ENCODE measurements at places on chromosomes 5 and 9.

DNA sequence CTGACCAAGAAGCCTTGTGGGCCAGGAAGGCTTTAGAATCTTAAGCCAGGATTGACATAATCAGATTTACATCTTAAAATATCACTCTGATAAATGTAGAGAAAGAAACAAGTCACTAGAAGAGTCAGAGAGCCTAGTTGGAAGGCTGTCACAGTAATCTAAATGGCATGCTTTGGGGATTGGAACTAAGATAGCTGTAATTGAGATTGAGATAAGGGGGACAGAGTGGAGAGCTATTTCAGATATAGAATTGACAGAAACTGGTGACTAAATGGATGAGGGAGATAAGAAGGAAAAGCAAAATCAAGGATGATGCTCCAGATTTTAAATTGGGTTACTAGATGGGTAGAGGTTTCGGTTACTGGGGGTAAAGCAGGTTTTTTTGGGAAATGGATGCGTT, 100.5 kb downstream of the XRCC4 start:
- DNase-seq = no peak

- DNase-seq = peak; percentile 81
Observed at GRCh38 chr5:173880306-173880985, 7.7 kb upstream of the CPEB4 start.

DNA sequence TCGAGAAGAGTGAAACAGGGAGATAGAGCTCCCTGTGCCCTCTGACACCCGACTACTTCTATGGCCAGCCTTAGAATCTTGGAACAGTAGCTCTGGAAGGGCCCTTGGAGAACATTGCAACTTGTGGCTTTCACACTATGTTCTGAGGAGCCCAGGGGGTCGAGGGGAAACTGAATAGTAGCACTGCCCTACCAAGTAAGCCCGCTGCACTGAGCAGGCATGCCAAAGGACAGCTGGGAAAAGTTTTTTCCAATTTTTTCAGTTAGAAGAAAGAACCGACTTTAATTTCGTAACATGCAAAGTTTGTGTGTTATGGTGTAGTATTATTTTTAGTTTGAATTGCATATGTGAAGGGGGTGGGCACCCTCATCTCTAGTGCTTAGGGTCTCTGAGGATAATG, 10.9 kb downstream of the SMIM3 start:
- DNase-seq = no peak

DNA sequence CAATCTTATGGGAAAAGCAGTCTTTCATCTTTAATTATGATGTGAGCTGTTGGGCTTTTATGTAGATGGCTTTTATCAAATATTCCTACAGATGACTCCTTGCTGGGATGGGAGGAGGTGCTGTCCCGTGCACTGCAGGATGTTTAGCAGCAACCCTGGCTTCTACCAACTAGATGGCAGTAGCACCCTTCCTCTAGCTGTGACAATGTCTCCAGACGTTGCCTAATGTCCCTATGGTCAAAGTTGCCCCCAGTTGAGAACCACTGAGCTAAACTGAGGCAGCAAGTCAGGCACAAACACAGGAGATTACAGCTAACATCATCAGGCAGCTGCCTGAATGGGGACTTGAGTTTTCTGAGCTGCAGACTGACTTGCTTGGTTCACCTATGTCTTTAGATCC, 401.9 kb upstream of the PDE4D start:
- no peak for DNase-seq

GRCh38 chr5:130333089-130333488, 428.8 kb downstream of the CHSY3 start:
- peak; percentile 16 for DNase-seq

DNA sequence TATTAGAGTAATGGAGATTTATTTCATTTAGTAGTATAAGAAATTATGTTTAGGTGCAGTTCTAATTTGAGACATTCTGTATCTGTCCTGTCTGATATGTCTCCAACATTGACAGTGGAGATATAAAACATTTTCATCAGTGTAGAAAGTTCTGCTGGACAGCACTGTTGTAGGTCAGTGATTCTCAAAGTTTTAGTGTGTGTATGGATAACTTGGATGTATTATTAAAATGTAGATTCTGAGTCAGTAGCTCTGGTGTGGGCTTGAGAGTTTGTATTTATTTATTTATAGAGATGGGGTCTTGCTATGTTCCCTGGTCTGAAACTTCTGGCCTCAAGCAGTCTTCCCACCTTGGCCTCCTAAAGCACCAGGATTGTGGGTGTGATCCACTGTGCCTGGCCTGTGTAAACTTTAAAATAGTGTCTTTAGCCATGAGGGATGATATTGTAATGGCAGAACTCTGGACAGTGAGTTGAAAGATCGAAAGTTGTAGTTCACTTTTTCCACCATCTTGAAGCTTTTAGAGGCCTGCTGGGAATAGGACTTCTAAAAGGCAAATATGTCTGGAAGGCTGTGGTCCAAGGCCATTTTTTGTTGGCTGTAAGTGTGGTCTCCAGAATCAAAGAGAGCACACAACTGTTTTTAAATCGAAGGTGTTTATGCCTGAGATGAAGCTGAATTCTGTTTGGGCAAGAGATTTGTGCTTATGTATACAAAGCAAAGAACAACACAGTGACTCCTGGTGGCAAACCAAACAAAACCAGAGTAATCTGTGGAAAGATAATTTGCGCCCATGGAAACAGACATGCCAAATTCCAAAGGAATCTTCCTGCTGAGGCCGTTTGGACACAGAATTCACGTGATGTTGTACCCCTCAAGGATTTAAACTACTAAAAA, 12.4 kb downstream of the UBAP1 start:
- DNase-seq = no peak

- no peak for DNase-seq
Observed at GRCh38 chr9:11874414-11874813, 818.8 kb upstream of the TYRP1 start.

DNA sequence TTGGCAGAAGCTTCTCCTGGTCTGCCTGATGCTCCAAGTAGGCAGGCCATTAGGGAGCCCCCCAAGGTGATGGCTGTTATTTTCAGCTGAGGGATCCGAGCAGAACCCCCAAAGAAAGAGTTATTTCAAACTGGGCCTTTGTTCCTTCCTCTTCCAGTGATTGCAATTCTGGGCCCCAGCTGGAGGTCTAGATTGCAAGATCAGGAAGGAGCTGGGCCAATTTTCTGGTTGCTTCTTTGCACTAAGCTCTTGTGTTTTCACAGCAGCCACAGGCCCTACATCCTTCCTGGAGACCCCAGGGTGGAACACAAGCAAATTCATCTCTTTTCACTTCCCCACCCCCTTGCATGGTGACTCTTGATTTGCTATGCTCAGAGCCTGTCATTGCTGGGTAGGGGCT, 215.0 kb downstream of the SEMA6A start:
- no peak for DNase-seq

- DNase-seq = no peak
Observed at GRCh38 chr5:67273689-67274356, 77.2 kb upstream of the CD180 start.

- no peak for DNase-seq
Observed at GRCh38 chr9:99595796-99596195, 225.9 kb upstream of the NR4A3 start.

DNA sequence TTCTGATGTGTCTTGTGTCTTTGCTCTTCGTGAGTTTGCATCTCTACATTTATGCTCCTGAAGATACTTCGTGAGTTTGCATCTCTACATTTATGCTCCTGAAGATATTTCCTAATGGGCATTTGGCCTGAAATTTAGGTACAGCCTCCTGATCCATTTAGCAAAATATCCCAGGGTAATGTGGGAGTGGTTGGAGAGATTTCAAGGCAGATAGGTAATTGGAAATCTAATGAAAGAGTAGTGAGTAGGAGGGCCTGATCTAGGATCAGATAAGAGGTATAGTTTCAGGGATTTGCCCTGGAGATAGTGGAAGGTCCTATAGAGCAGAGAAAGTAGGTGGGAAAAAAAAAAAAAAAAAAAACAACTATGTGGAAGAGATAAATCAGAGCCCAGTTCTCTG, 14.6 kb upstream of the SNX2 start:
- DNase-seq = no peak

DNA sequence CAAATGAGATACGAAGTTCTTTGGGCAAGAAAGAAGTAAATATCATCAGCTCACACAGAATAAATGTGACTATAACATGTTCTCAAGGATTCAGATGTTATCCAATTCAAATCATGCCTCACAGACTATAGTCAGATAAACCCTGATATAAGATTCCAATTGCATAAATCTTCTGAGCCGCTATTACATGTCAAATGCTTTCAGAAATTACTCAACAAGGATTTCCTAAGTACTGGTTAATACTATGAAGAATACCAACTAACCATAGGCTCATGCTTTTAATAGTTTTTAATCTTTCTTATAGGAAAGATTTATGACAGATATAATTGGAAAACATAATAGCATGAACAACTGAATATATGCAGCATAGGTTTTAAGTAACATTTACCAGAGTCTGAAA, 73.6 kb downstream of the BAAT start:
- no peak for DNase-seq

DNA sequence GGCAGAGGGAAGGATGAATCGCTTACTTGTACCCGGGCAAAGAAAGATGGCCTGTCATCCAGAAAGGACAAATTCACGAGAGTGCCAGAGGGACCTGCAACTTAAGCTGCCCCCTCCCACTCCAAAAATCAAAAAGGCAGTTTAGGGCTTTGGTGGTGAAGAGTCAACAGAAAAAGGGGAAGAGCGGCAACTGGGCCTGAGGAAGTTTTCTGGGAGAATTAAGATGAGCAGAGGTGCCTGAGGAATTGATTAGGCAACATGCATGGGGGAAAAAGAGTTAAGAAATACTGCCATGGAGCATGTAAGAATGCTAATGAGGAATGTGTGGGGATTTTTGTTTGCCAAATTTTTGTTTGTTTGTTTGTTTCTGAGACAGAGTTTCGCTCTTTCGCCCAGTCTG, 1.8 kb upstream of the ACTL7B start:
- DNase-seq = no peak

DNA sequence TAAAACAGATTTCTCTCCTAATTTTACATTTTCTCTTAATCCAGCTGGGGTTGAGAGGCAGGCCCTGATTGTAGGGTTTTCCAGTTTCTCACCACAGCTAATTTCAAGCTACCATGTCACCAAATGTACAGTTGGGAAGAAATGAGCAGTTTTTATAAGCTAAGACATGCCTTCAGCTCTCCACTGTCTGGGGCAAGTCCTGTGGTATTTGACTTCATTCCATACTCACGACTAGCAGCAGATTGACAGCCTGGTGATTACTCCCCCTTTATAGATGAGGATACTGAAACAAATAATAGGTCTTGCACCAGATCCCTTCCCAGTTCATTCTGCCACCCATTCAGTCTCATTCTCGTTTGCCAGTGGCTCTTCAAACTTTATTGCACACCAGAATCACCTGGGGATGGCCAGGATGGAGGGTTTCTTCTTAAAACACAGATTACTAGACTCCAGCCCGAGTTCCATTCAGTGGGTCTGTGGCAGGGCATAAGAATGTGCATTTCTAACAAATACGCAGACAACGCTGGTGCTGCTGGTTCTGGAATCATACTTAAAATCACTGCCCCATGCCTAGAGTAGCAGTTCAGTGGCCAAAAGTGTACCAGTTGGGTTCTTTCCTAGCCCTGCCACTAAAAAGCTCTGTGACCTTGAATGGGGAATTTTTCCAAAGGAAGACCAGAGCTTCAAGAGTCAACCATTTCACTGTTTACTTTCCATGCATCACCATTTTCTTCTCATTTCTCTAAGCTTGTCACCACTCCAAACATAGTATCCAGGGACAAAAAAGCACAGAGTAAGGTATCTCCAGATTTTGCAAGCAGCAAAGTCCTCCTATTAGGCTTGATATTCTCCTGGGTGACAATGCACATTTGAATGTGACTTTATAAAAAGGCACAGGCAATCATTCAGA, 64.3 kb downstream of the CSNK1A1 start:
- no peak for DNase-seq

- DNase-seq = no peak
Observed at GRCh38 chr5:179357031-179357430, 11.8 kb upstream of the ADAMTS2 start.

- DNase-seq = no peak
Observed at GRCh38 chr5:111689357-111689935, 67.5 kb downstream of the NREP start.

DNA sequence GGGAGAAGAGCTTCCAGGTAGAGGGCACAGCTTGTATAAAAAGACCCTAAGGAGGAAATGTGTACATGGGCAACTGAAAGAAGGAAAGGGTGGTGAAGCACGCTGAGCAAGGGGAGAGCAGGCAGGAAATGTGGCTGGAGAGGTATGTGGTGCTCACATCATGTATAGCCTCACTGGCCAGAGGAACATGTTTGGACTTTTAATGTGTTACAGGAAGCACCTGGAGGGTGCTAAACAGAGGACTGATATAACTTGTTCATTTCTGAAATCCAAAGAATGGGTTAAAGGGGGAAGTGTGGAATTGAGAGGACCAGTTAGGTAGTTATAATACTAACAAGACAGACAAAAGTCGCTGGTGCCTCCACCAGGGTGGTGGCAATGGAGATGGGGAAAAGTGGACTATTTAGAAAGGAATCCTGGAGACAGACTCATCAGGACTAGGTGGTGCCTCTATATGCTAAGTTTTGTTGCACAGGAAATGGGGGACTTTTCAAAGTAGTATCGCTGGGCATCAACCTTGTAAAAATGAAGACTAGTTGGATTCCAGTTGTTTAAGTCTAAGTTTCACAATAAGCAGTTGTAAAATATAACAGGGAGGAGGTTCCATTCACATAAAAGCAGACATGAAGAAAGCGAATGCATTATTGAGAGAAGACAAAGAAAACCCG, 63.1 kb upstream of the CD180 start:
- no peak for DNase-seq

- DNase-seq = no peak
Observed at GRCh38 chr9:137046088-137046787, at the start of gene NPDC1. Gene NPDC1, minus strand, starts transcription at chr9:137046177. Its CDS starts 188 bp downstream, at chr9:137045989.

DNA sequence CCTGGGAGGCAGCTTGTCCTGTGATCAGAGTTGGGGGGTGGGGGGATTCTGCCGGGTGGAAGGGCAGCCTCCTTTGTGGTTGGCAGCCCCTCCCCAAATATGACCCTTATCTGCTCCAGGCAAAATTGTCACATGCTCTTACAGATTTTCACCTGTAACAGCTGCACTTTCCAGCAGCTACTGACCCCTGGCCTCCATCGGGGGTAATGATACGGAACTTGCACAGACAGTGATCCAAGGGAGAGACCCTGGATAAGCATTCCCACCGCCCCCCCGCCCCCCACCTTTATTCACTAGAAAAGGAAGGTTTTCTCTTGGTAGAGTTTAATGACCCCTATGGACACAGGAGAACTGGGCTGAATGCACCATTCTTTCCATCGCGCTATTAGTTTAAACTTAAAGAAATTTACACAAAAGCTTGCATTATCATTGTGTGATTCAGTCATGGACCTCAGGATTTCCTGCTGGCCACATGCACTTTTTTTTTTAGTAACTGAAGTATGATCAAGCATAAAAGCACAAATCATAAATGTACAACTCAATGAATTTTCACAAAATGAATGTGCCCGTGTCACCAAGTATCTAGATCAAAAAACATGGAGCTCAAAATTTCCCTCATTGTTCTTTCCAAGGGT, 10.7 kb upstream of the ZBTB34 start:
- DNase-seq = no peak

GRCh38 chr9:115980976-115981375, 172.6 kb upstream of the PAPPA start:
- DNase-seq = no peak
